ENCODE measurements at places on chromosomes 7 and 10.

GRCh38 chr10:104336821-104337467, 1.3 kb downstream of the ITPRIP start:
- peak; percentile 50 for DNase-seq

DNA sequence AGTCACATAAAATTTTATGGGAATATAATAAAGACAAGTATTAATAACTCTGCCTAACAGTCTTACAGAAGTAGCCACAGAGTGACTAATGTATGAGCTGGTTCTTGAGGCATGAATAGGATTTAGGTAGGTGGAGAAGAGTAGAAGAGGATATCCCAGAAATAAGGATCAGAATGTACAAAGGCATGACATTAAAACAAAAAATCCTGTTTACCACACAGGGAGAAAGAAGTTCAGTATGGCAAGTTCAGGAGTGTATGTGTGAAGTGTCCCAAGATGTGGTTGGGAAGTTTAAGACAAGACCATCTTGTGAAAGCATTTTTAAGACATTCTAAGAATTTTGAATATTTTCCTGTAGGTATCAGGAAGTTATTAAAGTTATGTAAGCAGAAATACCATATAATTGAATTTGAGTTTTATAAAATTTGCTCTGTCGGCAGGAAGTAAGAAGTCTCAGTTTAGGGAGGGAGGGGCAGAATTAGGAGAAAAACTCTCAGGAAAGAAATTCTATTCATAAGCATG, 64.7 kb upstream of the CAV2 start:
- DNase-seq = peak; percentile 85

GRCh38 chr7:101527844-101528667, 101.0 kb downstream of the MYL10 start:
- DNase-seq = no peak

- no peak for DNase-seq
Observed at GRCh38 chr10:96325719-96326373, 21.6 kb downstream of the DNTT start.

GRCh38 chr7:28165961-28166955, 14.3 kb downstream of the JAZF1 start:
- DNase-seq = peak; percentile 90

- no peak for DNase-seq
Observed at GRCh38 chr7:23306936-23307521, 7.9 kb downstream of the MALSU1 start.

DNA sequence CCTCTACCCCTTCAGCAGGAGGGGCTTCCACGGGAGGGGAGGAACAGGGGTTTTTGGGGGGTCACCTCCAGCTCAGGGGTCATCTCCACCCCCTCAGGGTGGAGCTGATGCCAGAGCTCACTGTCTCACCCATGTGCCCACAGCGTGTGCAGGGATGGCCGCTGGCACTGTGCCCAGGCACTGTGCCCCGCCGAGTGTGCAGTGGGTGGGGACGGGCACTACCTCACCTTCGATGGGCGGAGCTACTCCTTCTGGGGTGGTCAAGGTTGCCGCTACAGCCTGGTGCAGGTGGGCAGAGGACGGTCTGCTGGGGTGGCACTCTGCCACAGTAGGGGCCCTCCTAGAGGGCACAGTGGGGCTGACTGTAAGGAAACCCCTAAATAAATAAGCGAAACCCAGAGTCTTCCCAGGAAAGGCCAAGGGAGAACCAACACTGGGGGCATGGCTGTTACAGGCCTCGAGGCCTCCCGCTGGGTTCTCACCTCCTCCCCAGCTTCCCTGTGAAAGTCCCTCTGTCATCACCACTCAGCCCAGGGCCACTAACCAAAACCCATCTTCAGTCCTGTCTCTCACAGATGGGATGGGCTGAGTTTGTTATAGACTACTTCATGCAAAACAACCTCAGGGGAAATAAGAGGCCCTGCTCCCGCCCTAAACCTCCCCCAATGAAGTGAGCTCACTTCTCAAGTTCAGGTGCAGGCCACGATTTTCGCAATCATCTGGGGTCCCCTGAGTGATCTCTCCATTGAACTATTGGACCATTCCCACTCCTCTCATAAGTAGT, 7.4 kb upstream of the ZNF467 start:
- DNase-seq = no peak

DNA sequence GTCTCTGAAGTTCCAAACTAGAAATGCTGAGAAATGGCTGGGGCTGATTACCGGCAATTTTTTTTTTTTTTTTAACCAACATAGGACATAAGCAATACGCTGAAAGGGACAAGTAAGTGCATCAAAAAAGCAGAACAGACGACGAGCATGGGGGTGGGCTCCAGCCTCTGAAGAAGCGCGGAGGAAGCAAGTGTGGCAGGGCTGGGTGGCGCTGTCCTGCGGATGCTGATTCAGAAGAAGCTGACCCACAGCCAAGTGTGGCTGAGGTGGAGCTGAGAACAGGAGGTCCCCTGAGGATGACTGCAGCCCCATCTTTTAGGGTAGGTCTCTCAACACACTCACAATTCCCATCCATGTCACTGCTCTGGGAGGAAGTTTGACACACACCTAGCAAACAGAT, 65.6 kb downstream of the CTBP2 start:
- no peak for DNase-seq

- DNase-seq = no peak
Observed at GRCh38 chr7:108078211-108078673, 51.9 kb downstream of the LAMB4 start.

GRCh38 chr7:35781200-35781701, 19.6 kb upstream of the SEPTIN7 start:
- no peak for DNase-seq

- no peak for DNase-seq
Observed at GRCh38 chr10:26380815-26381214, 57.3 kb upstream of the APBB1IP start.

DNA sequence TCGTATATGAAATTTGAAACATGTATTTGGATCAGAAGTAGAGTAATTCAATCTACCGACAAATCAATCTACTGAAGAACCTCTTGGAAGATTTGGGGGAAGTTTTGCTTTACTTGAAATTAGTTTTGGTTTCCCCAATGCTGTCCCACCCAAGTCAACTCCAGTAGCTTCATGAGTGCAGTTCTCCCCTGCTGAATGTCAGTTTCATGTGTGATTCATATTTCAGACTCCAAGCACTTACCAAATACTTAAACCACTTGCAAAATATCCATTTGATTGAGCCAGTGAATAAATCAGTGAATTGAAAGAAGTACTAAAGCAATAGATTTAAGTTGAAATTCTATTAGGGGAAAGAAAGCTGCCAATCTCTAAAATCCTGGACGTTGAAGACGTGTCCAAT, 9.3 kb downstream of the CALML5 start:
- DNase-seq = no peak

DNA sequence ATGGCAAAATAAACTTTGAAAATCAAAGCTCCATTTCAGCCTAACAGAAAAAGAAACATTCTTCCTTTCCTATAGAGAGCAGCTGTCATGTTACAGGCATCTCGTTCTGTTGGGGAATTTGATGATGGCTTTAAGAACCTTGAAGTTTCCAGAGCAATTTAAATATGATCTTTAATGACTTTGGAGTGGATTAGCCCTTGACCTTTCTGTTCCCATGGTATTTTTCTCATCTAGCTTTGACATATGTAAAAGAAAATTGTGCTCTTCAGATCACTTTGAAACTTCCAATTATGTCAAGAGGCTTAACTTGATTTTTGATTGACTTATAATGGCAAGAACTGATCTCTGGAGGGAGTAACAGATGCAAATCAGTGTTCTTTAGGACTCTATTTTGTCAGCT, 157.6 kb upstream of the SEMA3E start:
- no peak for DNase-seq

- no peak for DNase-seq
Observed at GRCh38 chr10:10853954-10854353, 163.7 kb upstream of the CELF2 start.

DNA sequence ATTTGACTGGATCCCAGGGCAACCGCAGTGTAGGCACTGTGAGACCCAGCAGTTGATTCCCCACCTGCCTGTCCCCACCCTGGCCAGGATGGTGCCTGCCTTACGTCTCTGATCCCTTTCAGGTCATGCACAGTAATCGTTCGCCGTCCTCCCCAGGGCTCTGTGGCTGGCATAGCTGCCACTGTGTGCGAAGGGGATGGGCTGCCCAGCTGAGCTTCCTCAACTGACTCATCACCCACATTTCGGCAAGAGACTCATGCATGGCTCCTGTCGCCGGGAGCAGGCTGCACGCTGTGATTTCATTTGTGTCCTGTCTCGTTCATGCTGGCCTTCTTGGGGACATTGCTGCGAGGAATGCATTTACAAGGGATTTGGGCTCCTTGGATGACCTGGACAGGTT, 252.4 kb downstream of the KLF6 start:
- no peak for DNase-seq

DNA sequence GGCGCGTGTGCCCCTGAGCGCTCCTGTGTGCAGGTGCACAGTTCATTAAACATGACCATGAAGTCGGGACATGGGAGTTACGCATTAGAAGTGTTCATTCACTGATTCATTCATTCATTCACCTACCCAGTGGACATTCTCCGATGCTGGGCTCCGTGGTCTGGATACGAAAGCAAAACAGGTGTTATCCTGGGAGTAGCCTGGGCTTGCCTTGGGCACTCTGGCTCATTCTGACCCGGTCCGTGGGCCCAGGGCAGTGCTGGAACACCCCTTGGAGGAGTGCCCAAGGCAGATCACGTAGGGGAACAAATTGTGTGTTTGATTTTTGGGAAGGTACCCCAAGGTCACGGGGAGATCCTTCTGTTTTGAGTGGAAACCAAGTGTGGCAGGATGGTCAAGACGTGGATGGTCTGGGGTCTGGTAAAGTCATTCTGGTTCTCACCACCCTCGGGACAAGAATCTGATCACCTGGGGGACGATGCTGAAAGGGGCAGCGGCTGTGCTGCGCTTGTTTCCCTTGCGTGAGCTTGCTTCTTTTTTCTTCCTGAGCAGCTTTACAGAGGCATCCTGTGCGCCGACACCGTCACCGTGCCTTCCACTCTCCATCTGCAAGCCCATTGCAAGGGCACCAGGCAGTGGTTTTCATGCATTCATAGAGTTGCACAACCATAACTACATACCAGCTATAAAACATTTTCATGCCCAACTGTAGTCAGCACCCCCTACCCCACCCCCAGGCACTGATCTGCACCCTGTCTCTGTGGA, 10.1 kb downstream of the ELFN1 start:
- no peak for DNase-seq

DNA sequence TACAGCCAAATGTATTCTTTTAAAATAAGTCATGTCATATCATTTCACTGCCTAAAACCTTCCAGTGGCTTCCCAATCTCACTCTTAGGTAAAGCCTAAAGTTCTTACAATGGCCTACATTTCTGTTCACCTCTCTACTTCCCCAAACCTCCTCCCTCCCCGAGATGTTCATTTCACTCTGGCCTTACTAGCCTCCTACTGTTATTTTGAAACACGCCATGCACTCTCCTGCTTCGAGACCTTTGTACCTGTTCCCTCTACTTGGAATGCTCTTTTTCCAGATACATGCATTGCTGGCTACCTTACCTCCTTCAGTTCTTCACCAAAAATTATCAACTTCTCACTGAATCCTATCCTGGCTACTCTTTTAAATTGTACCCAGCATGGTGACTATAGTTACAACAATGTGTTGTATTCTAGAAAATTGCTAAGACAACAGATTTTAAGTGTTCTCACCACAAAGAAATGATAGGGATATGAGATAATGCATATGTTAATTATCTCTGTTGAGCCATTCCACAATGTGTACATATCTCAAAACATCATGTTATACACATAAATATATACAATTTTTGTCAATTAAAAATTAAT, 50.6 kb upstream of the STRIP2 start:
- DNase-seq = no peak

DNA sequence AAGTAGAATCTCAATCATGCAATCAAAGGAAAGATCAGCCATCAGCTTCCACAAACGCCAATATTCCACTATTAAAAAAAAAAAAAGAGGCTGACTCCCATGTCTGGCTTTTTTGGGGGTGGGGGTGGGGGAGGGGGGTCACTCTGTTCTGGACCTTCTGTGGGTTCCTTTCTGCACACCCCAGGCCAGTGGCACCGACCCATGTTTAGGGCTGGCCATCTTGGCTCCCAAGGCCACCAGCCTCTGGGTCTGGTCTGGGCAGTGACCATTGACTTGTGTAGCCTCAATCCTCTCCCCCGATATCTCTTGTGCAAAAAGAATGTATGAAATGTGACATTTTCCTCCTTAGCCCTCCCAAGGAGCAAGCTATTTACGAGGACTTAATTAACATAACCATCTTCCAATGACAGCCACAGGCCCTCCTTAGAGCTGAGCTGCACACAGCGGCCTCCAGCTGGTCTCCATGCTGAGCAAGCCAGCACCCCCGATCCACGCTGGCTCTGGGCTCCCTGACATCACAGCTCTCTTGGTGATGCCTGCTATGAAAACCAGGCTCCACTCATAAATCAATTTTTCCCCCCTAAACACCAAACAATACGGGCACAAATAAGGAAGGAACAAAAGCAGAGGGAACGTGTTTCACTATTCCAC, 100.1 kb downstream of the ZRANB1 start:
- DNase-seq = no peak

DNA sequence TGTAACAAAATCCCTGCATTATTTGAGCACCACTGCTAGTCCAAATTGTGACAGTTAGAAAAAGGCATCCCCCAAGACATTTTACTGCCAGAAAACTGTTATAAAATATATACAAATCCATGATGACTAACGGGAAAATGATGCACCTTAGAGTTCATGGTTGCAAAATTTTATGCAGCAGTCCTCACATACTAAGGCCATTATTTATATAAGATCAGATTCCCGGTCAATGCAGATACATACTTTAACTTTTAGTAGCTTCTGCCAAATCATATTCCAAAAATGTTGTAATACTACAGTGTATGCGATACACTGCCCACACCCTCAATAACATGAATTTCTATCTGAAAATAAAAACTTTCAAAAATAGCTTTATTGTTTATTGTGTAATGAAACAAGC, 239.9 kb upstream of the ZNF32 start:
- peak; percentile 96 for DNase-seq

- no peak for DNase-seq
Observed at GRCh38 chr10:114593816-114594468, 64.1 kb downstream of the ABLIM1 start.

DNA sequence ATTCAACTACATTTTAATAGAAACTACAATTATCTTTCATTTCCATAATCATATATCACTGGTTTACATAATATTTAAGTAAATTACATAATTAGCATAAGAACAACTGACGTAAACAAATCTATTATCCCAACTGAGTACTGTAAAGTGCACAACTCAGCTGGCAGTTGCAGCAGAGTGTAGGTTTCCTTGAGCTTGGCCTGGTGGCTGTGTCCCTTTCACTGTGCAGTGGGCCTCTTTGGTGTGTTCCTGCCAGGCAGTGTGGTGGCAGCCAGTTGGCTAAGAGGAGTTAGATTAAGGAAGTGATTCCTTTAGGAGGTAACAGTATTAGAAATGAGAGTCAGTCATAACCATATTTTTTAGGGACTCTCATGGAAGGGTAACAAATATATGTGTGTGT, 7.0 kb downstream of the NRG3 start:
- DNase-seq = no peak

DNA sequence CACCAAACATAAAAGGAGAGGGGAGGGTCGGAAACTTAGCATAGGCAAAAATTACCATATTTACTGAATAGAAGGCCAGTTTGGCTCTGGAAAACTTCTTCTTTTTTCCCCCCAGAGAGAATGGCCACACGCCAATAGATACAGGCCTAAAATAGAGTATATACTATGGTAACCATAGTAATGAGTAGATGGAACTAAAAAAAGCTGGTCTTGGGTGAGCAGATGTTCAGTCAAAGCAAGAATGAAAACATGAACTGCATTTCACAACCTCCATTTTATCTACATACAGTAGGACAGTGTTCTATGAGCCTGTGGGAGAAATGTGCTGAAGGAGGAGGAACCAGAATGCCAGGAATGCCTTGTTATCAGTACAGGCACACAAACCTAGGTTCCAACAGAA, 141.7 kb upstream of the SEMA3A start:
- DNase-seq = no peak
